ENCODE measurements at places on chromosomes 2 and 18.

DNA sequence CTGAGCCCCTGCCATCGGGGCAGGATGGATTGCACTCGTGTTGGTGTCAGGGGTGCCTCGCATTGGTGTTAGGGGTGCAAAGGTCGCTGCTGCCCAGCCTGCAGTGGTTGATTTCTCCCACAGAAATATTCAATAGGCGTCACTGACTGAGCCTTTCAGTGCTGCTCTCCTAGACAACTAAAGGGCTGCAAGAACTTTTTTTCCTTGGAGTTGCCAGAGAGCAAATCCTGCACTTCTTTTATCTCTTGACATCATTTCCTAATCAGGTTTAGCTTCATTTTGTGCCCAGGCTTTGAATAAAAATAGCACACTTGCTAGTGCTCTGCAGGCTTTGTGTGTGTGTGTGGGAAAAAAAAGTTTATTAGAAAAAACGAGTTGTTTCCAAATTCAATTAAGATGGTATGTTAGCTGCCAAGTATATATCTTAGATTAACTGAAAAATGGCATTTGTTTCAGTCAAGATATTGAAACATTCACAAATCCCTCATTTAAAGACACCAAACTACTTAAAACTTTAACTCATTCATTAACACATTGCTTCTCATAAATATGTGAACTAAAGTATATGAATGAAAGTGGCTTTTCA is 125.6 kb downstream of the SOCS6 start:
- no peak for DNase-seq

GRCh38 chr2:184154438-184154837 is 443.9 kb upstream of the ZNF804A start:
- DNase-seq, result no peak

GRCh38 chr2:23417310-23417709 is 32.3 kb downstream of the KLHL29 start:
- DNase-seq, result no peak

DNA sequence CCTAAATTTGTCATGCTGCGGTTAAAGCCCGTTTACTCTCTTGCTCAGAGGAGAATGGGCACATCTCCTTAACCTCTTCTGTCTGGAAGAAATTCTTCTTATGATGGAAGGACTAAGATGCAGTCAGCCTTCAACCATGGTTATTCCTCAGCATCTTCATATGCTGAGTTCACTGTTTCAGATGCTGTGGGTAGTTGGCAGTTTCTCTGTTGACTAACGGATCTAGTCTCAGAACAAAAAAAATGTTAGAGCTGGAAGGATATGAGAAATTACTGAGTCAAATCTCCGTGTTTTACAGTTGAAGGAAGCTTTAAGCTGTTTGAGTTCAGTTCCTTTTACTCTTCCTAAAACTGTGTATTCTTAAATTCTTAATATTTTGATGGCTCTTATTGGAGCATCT is 43.6 kb upstream of the PGAP1 start:
- DNase-seq, result no peak

GRCh38 chr2:226256237-226256636 is 543.4 kb downstream of the IRS1 start:
- DNase-seq, result no peak

DNA sequence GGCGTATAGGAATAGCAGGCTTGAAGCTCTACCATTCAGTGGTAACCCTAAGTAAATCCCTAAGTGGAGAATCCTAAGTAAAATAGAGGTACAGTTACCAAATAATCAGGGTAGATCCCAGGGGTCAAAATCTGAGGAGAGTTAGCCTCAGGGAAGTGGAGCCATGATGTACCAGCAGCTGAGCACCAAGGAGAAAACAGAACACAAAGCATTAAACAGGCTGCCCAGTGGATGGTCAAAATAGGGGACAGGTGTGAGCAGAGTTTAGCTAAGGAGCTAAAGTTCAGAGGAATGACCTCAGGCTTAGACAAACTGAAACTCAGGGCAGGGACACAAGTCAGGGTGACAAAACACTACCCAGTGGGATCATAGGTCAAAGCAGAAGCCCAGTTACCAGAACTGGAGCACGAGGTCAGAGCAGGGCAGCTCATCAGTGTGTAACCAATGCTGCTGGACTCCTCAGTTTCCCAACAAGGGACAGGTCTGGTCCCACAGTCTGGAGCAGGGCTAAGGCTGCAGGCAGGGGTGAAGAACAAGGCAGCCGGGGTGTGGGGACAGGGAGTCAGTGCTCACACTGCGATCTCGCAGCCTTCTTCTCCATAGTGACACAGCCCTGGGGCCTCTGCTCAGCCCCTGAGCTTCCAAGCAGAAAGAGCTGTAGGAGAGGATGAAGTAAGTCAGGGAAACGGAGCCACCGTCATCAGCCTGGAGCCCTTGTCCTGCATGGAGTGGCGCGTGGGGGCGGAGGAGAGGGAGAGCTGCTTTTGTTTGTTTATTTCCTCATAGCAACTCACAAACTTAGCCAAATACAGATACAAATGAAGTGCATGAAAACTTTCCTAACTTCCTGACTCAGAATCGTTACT is 264.0 kb downstream of the MREG start:
- DNase-seq, result peak; percentile 78

DNA sequence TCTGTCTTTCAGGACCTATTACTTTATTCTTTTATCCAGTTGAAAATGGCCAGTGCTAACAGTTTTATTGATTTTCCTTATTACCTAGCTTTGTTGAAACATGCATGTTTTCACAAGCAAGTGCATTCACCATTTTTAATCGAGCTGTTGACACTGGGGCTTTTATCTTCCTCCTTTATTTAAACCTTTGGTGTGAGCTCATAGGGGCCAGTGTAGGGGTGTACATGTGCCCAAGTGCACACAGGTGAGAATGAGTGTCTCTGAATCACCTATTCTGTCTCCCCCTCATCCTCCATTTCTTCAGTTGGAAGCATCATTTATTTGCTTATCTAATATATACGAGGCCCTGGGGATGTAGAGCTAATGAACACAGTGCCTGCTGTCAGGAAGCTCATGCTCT is 199.1 kb downstream of the PRKCE start:
- DNase-seq, result no peak

DNA sequence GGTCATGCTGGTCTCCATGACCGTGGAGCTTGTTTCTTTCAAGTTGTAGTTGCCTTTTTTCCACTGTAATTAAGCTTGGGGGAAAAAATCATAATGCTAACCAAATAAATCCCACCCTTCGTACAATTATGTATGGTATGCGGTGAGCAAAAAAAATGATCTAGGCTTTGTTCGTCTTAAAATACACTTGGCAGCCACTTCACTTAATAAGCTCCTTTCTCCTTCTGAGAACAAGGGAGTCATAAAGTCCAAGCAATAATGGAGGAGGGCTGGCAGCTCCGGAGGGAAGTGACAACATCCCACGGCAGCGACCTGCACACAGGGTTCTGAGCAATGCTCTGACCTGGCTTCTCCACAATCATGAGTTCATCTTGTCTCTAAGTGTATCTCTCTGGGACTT is 91.2 kb upstream of the KLHL29 start:
- no peak for DNase-seq

- DNase-seq, result no peak
Measured at GRCh38 chr2:44314362-44314761, 39.1 kb downstream of the SLC3A1 start.

GRCh38 chr2:98552499-98553179 is 55.7 kb downstream of the COA5 start:
- no peak for DNase-seq

DNA sequence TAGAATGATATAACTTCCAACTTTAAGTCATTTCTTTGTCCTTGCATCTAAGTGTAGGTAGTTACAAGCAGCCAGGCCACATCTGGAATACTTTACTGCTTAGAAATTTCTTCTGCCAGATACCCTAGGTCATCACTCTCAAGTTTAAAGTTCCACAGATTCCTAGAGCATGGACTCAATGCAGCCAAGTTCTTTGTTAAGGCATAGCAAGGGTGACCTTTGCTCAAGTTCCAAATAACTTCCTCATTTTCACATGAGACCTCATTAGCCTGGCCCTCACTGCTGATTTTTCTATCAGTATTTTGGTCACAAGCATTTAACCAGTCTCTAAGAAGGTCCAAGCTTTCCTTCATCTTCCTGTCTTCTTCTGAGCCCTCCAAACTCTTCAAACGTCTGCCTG is 7.8 kb upstream of the UGT1A9 start:
- DNase-seq, result no peak

- DNase-seq, result peak; percentile 66
Measured at GRCh38 chr2:10382354-10383061, 65.6 kb downstream of the ODC1 start.

GRCh38 chr18:63705401-63705800 is 2.6 kb downstream of the SERPINB11 start:
- DNase-seq, result no peak

DNA sequence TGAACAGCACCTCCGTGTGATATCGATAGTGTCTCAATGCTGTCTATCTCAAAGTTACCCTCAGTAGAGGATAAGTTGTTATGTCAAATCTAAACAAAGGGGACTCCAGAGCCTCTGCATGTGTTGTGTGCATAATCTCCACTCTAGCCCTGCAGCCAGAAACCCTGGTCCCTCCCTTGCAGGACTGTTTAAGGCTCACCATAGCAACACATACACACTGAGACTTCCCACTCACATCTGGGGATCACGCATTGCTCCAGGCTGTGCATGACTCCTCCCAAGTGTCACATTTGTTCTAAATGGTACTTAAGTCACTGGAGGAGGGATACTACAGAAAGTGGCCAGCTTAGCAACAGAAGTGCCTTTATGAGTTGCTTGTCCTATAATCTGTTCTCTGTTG is 258.6 kb upstream of the CRIM1 start:
- DNase-seq, result no peak

DNA sequence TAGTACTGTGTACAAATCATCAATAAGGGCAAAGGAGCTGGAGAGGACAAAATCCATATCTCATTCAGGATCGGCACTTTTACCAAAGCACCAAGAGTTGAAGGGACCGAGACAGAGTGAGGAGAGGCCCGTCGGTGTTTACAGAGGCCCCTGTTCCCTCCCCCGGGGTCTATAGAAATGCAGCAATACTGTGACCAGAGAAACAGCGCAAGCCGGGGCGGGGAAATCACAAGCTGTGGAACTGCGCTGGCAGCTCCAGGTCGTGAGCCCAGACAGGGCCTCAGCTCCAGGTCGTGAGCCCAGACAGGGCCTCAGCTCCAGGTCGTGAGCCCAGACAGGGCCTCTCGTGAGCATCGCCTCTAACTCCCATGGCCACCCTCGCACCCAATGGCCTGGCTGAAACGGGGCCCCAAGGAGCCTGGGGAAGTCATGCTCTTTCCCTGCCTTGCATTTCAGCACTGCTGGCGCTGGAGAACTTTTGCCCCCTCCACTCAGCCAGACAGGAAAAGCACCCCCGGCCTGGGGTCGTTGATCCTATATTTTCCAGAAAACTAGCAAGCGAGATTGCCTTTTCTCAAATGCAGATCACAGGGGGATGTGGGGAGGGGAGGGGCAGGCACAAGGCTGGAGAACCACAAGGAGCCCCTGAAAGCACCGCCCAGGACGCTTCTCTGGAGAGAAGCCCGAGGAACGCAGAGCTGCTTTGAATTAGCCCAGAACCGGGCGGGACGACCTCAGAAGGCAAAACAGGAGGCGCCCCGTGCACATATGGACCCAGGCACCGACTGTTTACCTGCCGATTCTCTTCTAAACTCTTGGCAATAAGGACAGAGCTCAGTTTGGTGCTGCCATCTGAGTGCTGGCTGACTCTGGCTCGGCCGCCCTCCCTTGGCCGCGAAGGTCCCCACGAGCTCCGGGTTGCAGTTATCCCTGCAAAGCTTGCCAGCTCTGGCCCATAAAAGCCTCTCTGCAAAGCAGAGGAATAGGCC is 223.7 kb downstream of the ACKR3 start:
- DNase-seq, result no peak

GRCh38 chr2:70723286-70723885 is 44.6 kb downstream of the ADD2 start:
- DNase-seq, result no peak

DNA sequence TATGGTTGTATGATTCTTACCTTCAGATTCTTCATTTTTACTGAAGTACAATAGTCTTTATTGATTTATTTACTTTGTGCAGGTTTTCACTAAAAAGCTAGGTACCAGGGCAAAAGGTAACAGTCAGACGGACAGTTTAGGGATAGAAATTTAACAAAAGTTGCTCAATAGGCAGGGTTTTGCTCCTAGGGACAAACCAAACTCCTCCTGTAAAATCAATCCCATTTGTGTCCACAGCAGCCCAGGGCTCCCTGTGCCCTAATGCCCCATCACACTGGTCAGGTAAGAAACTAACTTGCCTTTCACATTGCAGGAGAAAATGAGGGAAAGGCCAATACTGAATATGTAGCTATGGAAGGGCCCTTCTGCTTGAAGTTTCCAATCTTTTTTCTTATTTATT is 410.9 kb downstream of the EPHA4 start:
- DNase-seq, result no peak

DNA sequence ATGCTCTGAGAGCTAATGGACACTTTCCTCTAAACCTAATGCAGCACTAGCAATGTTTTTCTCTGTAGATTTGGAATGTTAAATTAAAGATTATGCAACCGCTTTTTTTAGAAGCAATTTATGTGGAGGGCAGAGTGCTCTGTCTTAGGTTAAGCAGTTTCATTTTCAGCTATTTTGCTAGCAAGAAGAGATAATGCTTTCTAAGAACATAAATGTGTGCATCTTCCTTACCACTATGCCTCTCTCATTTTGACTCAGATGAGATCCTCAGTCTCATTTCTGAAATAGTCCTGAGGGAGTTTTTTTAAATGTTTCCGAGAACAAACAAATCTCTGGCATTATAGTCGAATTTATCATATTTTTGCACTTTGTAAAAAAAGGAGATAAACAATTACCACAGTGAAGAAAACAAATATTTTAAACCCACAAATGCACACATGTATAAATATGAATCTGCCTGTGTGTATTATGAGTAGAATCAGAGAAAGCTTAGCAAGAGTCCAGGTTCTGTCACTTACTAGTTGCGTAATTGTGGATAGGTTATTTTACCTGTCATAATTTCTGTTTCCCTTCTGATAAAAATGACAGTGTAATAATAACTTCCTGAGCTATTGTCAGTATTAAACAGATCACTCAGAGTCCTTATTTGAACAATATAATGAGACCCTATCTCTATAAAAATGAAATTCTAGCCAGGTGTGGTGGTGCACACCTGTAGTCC is 207.7 kb upstream of the CRIM1 start:
- DNase-seq, result no peak

- DNase-seq, result no peak
Measured at GRCh38 chr18:2302628-2303516, 268.4 kb downstream of the METTL4 start.

Data from CD14-positive monocyte (primary cell).